ENCODE measurements at places on chromosomes 1 and 21.

DNA sequence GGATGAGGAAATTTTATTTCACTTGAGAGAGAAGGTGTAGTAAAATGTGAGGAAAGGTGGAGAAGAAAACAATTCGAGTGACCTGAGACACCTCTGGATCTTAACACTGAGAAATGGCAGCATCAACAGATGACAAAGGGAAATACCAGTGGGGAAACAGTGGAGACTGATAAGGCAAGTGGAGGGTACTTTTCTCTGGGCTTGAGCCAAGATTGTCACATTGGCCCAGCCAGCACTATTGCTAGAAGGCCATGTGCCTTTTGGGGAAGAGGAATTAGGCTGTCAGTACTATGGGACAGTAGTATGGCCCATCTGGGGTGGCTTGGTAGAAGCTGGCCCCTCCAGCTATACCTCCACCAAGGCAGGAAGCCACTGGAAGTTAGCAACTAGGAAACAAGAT lies 8.4 kb downstream of the SYPL2 start:
- DNase-seq, result no peak

DNA sequence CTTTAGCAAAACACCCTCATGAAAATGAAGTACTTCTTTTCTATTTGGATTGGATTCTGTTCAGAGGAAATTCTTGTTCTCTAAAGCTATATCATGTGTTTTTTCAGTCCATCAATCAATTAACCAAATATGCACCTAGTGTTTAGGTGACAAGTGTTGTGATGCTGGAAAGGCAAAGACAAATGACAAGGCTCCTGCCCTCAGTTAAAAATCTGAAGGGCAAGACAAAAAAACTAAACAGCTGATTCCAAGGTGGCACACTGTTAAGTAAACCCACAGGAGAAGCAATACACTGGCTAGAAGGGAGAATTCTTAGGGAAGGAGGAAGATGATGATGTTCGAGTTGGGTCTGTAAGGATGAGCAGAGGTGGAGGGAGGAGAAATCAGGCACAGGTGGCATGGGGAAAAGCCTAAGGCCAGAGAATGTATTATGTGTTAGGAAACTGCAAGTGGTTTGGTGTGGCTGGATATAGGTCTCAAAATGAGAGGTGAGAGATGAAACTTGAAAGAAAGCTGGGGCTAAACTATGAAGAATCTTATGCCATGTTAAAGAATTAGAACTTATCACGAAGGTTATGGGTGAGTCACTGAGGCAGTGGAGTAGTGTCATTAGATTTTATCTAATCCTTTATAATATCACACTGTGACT lies 51.8 kb upstream of the GFI1 start:
- no peak for DNase-seq

- DNase-seq, result no peak
Measured at GRCh38 chr1:110340207-110340468, 961 bp downstream of the RBM15 start.

DNA sequence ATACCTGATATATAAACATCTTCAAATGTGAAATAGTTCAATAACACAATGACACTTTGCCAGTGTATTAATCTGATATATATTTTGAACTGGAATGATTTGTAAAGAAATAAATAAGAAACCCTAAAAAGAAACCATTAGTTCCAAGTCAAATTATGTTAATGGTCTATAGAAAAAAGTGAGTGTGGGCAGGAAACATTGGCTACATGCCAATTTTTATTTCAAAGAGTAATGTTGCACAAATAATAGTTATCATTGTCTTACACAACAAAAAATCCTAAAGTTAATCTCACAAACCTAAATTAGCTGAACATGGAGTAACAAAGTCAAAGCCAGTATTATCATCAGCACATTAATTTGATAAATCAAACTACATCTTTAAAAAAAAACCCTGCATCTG lies 37.9 kb upstream of the BATF3 start:
- no peak for DNase-seq

DNA sequence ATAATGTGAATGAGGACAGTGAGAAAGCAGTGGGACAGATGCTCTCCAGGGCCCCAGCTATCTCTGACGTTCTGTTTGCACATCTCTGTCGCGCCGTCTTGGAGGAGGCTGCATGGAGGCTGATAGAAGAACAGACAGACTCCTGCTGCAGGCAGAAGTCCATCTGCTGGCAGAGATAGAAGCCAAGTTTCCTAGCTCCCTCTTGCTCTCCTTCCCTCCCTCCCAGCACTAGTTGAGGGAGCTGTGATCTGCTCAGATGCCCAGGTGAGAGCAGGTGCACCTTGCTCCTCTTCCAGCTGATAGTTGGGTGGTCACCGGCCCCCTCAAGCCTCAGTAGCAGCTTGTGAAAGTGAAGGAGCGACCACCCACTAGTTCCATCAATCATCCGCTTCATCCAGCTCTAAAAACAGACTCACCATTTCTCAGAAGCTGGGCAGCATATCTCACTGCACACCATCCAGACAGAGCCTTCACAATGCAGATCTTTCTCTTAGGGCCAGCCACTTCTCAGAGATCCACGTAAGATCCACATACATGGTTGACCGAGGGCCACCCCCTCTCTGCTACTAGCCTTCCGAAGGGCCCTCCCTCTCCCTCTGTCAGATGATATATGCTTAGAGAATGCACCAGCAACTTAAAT lies 12.9 kb downstream of the LRRN2 start:
- DNase-seq, result no peak

DNA sequence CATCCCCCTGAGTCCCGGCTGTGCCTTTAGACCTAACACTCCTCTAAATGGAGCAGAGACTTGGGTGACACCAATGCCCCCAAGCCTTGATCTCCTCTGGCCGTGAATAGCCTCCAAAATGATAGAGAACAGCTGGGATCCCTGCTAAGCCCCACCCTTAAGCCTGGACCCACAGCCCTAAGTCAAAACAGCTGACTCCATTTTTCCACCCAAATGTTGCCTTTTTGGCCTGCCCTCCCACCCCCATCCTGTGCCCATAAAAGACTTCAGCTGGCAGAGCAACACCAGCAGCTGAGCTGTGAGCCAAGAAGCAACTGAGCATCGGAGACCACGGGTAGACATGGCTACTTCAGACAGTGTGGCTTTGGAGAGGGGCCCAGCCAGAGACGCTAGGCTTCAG lies 420.8 kb downstream of the NPHP4 start:
- no peak for DNase-seq

DNA sequence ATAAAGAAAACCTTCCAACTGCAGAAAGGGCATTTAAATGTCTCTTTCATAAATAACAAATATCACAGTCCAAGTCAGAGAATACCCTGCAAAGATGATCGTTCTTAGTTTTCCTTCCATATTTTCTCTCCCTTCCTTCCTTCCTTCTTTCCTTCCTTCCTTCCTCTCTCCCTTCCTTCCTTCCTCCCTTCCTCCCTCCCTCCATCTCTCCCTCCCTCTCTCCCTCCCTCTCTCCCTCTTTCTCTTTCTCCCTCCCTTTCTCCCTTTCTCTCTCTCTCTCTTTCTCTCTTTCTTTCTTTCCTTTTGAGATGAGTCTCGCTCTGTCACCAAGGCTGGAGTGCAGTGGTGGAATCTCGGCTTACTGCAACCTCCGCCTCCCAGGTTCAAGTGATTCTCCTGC lies 29.0 kb upstream of the SCAF4 start:
- DNase-seq, result no peak

DNA sequence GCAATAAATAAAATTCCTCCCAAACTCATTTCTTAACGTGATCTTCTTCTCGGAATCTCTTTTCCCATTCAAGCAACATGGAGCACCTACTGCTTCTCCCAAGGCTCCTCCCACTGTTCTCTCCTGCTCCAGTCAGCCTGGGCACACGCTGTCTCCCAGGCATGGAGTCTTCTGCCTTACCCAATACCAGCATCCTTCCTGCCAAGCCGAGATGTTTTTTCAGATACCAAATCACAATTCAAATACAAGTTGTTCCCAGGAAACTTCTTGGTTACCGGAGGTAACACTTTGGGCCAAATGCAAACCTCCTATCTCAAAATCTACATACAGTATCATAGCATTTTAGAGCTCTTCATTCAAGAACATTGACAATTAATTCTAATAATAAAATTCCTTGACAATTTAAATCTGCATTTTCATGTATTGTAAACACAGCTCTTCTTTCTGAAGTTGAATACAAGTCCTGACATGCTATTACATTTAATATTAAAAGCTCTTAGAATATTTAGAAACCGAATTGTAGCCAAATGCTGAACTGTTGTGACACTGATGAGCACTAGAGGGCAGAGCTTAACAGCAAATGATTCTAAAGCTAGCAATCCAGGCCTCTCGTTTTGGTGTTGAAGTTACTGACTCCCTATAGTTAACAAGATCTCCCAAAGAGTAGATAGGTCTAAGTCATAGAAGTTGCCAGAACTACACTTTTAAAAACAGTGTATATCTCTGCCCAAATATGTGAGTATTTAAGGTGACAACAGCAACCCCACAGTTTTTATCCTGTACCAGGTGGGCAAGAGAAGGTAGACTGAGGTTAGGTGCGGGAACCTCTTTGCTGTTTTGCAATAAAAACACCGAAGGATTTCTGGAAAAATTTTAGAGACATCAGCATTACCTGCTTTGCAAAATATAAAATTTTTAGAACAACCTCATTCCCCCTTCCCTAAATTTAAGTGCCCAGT lies 52.3 kb downstream of the BCAR3 start:
- DNase-seq, result peak; percentile 58

- no peak for DNase-seq
Measured at GRCh38 chr1:44293761-44294315, 61.2 kb downstream of the ERI3 start.

- DNase-seq, result no peak
Measured at GRCh38 chr1:114122941-114123618, 30.6 kb downstream of the SYT6 start.

- no peak for DNase-seq
Measured at GRCh38 chr1:246691622-246692495, 32.4 kb upstream of the SCCPDH start.

DNA sequence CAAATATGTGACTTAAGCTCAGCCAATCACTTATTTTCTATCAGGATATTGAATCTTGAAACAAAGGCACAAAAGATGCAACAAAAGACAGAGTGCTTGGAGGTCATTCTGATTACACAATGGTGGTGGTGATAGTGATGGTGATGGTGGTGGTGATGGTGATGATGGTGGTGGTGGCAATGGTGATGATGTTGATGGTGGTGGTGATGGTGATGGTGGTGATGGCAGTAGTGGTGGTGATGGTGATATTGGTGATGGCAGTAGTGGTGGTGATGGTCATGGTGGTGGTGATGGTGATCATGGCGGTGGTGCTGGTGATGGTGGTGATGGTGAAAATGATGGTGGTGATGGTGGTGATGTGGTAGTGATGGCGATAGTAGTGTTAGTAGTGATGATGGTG lies 21.9 kb upstream of the TNR start:
- no peak for DNase-seq

GRCh38 chr1:8423269-8423691 lies 105.4 kb downstream of the SLC45A1 start:
- DNase-seq, result no peak

- DNase-seq, result no peak
Measured at GRCh38 chr1:34762474-34763141, 3.1 kb downstream of the GJB4 start.

GRCh38 chr1:171173069-171173468 lies 12.0 kb upstream of the FMO2 start:
- no peak for DNase-seq

DNA sequence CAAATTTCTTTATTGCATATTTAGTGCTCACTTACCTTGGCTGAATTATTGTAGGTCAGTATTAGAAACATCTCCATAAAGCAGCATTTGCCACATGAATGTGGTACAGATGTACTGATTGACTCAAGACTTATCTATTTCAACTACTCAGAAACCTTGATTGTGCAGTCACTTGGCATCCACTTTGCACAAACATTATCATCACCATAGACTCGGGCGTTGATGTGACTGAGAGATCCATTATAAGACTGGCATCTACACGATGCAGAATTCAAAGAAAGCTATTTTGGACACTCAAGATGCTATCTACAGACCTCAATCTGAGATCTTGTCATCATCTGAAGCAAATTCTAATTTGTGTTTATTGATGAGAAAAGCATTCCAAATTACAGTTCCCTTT lies 102.8 kb upstream of the USP25 start:
- DNase-seq, result no peak

DNA sequence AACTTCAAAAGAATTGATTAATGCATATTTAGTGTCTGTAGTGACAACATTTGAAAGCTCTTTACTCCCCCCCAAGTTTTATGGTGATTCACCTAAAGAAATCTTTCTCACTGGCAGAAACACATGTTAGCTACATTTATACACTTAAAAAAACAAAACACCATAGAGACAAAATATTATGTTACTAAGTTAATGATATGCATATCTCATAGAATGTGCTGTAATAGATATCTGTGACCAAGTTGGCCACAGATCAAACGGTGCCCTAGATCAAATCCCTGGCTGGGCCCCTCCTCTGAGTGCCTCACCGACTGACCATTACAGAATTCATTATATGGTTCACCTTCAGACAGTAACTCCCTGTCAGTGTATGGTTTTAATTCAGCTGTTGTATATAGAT lies 322.1 kb upstream of the LYPLAL1 start:
- DNase-seq, result no peak

DNA sequence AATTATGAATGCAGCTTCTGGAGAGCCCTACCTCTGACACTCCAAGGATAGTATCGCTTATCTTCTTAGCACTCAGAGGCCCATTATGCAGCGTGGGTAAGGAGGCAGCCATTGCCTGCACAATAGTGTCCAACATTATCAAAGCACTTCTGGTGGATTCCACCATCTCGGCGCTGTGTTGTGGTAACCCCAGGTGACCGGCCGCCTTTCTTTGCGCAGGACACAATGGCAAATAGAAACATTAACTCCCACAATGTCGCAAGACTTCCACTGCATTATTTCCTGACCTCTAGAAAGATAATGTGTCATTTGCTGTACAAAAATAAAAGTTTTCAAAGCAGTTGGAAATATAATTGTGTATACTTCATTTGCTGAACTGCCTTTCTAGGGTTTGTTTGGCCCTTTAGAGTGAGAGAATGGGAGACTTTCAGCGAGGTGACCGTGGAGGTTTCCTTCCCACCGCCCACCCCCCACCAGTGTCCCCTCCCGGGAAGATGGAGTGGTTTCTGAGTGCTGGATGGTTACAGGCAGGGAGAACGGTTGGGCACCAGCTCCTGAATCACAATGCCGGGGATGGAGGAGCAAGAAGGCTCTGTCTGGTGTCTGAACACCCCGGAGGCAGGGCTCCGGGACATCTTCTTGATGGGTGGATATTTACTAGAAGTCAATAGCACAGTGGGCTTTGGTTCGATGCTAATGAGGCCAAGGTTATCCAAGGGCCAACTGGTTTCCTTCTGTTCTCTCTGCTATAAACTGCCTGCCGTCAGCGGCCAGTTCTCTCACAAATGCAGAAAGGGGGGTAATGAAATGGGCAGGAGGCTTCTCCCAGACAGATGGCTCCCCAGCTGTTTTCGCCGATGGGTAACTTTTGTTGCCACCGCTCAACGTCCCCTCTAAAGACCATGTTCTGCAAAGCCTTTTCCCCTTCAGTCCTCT lies 215.4 kb upstream of the PROX1 start:
- DNase-seq, result no peak

GRCh38 chr1:197011614-197012013 lies 34.3 kb downstream of the CFHR5 start:
- DNase-seq, result no peak

- peak; percentile 86 for DNase-seq
Measured at GRCh38 chr1:100730130-100730529, 10.6 kb downstream of the VCAM1 start.

All from SK-N-MC (cell line).